ENCODE measurements at places on chromosomes 6 and 20.

DNA sequence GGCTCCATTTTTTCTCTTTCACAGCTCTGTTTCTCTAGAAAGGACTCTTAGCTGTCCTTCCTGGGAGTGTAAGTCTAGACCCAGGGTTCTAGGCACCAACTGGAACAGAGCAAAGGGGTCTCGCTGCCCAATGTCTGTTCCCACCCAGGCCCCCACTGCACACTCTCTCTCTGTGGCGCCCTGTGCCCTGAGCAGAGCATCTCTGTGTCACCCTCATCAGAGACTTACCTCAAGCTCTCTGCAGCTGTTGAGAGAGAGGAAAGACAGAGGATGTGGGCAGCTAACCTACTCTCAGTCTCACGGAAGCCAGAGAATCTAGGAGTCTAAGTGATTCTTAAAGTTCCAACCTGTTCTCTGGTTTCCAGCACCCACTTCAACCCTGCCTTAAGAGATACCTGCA lies 9.5 kb downstream of the NCR2 start:
- DNase-seq: no peak

DNA sequence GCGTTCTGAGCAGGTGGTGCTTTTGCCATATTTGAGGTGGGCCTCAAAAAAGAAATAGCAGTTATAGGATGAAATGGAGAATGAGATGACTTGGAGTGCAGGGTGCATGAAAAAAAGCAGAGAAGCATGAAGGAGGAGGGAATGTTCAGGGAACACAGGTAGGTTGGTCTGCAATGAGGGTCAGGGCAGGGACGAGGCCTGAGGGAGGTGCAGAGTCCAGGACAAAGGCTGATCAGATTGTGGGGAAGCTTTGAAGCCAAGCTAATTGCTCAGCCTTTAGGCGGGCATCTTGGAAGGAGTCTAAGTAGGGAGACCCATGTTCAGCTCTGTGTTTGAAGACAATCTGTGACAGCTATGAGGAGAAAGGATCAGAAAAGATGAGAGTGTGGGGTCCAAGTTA lies 12.0 kb downstream of the TRAM2 start:
- DNase-seq: no peak

GRCh38 chr6:149362289-149362688 lies 37.8 kb upstream of the SUMO4 start:
- DNase-seq: no peak

DNA sequence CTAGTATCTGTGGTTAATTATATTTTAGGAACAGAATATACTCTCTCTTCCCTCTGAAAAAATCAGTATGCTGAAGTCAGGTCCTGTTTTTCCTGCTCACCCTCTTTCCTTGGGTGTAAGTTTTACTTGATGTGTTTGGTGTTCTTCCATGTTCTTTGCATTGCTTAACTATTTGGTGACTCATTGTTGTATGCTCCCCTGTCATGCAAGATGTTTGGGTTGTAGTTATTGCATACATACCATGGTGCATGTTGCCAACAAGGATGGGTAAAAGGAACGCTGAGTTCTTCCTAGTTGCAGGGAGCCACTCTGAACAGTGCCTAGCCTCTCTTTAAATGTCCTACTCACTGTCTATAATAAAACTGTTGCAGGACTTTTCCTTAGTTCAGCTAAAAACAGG lies 207.9 kb upstream of the LAMP5 start:
- DNase-seq: no peak

DNA sequence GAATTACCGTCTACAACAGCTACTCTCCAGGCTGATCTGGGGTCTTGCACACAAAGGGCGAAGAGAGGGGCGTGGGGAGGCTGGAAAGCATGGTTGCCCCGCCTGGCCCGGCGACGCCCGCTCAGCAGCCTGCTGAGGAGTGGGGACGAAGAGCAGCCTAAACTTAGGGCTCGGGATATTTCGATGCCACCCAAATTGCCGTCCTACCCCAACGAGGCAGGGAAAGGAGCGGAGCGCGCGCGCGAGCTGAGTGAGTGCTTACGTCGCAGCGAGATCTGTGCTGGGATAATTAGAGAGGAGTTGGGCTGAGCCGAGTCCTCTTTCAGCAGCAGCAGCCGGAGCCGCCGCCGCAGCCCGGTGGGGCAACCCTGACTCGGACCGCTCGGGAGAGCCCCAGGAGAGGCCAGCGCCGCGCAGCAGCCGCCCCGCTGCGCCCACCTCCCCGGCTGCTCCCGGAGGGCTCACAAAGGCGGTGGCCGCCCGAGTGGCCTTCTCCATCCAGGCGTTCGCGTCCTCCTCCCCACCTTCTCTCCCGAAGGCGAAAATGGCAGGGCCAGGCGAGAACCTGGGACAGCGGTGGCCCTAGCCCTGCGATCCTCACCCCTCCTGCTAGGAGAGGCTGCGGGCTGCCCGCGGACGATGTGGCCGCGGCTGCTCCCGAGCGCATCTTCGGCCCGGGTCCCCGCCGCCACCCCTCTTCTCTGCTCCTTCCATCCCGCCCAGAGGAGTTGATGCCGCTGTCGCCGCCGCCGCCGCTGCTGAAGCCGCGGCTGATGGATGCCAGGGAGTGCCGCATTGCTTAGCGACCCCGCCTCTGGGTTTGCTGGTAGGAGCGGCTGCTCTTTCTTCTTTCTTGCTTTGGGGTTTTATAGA lies at the start of gene CLVS2:
Gene CLVS2 (plus strand): TSS at position 315 of the 873 bp plus-strand sequence. CDS start 1,543 bp downstream, outside the sequence.
- DNase-seq: no peak
